Activated naive CD4-positive, alpha-beta T cell (primary cell): ENCODE measurements at places on chromosomes 2 and 18.

DNA sequence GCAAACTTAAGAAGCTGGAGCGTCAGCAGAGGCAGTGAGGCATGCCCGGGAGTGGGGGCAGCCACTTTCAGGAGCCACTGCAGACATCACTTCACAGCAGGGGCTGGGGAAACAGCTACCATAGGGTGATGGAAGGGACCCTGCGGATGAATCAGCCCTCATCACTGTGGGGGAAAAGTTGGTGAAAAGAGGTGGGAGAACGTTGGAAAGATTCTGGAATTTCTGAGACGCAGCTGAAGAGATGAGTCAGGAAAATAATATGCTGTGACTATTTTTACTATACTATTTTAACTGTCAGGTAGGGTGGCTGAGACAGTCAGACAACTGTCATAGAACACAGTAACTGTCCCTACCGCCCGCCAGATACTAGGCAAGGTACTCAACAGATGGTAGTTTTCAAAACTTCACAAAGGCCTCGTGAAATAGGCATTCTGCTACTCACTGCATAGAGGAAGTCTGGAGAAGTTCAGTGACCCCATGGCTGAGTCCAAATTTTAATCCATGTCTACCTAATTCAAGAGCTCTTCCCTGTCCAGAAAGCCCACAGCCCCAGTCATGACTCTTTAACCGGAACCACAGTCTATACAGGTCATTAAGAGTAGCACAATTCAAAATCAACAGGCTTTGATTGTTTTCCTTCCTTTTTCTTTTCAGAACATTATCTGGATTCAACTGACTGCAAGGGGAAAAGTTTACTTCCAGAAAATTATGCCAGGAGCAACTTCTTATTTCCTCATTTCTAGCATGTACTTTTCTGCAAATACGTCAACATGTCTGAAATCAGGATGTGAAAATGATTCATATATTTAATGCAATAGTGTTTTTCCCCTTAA, 39.3 kb upstream of the EPB41L3 start:
- no peak for DNase-seq

- no peak for DNase-seq
Observed at GRCh38 chr2:69159986-69160385, 147.0 kb downstream of the ANTXR1 start.

GRCh38 chr2:140734992-140735391, 1395.8 kb downstream of the LRP1B start:
- no peak for DNase-seq

DNA sequence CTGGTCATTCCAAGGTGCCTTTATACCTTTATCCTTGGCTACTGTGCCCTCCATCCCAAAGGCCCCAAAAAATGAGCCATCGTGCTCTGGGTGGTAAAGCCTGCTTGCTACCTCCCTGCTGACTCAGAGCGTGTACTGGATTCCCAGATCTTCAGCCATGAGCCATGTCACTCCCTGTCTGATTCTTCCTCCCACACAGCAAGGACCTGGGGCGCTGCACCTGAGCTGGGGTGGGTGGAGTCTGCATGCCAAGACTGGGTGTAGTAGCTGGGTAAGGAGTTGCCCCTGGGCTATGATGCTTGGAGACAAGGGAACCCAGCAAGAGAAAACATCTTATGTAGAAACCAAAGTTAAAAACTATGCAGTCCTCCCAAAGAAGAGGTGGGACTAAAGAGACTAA, 37.2 kb upstream of the APCDD1 start:
- no peak for DNase-seq

- no peak for DNase-seq
Observed at GRCh38 chr2:123451542-123451941, 573.5 kb upstream of the CNTNAP5 start.

GRCh38 chr2:204261846-204262245, 283.4 kb upstream of the PARD3B start:
- no peak for DNase-seq

- DNase-seq = no peak
Observed at GRCh38 chr2:140344838-140345237, 1564.6 kb upstream of the NXPH2 start.

DNA sequence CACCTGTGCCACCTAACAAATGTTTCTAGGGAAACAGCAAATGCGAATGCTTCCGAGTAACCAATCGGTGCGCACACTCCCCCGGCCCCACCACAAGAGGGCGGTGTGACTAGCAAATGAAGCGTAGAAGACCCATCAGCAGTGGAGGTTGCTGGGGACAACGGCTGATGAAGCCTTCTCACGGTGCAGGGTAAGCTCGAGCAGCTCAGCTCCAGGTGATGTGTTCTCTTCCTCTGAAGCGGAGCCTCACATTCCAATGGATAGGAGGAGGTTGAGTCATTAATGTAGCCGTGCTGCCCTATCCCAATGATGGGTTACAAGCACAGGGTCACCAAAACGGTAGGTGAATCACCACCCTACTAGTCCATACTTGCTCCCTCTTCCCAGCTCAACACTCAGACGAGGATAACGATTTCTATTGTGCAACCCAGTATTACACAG, 127.6 kb upstream of the TWIST2 start:
- peak; percentile 2 for DNase-seq

DNA sequence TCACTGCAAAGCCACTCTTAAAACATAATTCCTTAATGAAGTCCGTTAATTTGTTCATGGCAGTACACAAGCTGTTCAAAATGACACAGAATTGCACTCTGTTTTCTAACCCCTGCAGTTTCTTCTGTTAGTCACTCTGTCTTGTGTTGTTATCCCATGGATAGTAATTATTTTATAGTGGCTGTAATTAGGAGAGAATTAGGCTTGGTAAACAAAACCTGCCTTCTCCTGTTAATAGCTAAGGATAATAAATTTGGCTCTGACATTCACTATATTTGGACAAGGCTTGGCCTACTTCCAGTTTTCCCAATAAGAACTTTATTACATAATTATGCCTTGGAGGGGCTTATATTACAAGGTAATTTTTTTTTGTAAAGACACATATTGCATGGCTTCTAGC, 330.3 kb upstream of the FIGN start:
- DNase-seq = no peak

DNA sequence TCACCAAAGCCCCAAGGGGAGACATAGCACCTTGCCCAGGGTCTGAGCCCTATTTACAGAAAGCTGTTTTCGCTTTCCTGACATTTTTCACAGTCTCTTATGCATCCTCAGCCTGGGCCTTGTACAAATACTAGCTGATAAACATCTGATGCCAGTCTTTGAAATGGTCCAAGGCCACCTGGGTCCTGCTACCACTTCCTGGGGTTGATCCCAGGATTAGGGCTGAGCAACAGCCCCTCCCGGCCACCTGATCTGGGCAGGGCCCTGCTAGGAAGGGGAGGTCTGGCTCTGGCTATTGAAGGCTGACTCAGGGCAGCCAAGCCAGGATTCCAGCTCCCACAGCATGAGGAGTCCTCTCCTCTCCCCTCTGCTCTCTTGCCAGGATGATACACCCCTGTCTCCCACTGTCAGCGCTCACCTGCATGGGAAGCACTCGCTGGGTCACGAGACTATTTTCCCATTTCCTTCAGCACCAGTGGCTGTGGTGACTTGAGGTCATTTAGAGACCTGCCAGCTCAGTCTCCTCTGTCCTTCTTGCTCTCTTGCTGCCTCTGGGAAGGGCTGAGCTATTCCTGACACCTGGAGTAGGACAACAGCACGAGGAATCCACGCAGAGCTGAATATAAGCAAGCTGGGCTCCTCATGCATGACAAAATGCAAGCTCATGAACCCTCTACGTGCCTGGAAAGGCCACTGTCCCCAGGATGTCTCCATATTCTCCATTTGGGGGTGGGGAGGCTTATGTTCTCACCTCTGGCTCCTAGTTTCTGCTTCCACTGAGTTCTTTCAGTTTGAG, 53.0 kb upstream of the LGALSL start:
- no peak for DNase-seq

DNA sequence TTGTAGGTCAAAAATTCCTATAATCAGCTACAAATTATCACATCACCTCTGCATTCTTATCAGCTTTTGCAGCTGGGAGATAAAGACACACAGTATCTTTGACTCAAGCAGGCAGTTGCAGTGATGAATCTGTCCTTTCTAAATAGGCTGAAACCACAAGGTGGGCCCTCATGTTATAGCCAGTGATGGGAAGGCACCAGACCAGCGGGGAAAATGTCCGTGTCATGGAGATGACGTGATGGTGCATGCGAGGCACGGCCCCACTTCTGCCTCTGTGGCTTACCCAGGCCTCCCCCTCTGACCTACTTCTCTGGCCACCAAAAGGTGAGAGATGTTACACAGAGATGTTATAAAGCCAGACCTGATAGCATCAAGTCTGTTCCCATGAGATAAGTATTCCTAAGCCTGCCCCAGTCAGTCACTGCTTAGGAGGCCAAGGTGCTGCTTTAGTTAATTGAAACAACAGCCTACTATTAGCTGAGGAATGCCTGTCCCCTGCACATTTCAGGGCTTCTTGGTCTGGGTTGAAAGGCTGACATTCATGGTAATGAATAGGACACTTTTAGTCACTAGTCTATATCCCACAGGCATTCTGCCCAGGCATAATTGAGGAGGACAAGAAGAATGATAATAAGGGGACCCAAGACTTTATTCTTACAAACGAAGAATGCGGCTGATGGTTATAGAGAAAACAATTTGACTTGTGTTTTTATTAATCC, 327.9 kb downstream of the LPIN1 start:
- DNase-seq = no peak

DNA sequence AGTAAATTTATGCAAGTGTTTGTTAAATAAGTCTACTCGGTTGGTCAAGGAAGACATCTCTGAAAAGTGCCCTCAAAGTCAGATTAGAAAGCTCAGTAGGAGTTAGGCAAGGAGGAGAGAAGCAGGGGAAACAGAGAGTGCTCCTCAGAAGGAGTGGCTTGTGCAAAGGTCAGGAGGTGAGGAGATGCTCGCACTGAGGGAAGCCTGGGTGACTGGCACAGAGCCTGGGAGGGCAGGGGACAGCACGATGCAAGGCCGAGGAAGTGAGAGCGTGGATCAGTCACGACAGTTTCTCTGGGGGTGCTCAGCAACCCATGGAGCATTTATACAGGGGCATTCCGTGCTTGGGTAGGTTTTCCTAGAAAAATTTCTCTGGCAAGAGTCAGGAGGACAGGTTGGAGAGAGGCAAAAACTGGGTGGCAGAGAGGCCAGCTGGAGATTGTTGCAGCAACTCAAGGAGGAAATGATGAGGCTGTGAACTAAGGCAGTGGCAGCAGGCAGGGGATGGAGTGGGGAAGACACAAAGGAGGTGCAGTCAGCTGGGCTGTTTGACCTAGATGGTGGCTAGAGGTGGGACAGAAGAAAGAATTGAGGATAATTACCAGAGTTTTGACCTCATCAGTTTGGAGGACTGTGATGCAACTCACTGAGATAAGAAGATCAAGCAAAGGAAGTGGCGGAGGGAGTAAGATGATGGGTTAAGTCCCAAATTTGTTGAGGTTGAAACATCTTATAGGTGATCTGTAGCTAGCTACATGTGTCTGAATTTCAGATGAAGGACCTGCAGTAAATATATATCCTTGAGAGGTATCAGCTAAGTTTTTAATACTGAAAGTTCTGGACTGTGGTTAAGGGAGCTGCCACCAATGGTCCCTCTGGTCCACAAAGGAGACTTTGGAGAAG, 52.4 kb downstream of the BCL2 start:
- DNase-seq = no peak

DNA sequence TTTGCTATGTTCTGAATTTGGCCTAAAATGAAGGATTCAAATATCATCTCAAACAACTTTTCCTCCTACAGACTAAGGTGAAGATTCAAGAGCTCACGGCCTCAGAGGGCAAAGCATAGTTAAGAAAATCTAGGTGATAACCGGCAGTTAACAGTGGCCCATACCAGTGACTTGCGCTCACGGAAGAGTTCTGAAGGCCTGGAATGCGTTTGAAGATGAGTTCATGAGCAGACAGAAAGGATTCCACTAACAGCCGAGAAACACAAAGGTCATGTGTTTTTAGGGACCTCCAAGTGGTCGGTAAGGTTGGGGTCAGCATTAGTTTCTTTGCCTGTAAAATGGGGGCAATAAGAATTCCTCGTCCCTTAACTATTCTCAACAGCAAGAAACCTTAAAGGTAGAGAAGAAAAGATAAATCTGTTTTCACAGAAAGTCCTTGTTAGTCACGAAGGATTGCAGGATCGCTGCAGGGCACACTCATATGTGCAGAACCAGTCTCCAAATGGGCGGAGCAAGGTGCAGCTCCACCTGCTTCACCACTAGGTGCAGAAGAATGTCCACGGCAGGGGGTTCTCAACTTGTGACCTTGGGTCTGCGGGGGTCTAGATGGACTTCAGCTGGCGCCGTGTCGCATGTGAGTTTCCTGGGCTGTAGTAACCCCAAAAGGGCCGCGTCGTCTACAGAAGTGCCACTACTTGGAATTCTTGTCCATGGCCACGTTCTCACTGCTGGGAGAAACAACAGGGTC, 708 bp upstream of the RPIA start:
- DNase-seq = peak; percentile 47

DNA sequence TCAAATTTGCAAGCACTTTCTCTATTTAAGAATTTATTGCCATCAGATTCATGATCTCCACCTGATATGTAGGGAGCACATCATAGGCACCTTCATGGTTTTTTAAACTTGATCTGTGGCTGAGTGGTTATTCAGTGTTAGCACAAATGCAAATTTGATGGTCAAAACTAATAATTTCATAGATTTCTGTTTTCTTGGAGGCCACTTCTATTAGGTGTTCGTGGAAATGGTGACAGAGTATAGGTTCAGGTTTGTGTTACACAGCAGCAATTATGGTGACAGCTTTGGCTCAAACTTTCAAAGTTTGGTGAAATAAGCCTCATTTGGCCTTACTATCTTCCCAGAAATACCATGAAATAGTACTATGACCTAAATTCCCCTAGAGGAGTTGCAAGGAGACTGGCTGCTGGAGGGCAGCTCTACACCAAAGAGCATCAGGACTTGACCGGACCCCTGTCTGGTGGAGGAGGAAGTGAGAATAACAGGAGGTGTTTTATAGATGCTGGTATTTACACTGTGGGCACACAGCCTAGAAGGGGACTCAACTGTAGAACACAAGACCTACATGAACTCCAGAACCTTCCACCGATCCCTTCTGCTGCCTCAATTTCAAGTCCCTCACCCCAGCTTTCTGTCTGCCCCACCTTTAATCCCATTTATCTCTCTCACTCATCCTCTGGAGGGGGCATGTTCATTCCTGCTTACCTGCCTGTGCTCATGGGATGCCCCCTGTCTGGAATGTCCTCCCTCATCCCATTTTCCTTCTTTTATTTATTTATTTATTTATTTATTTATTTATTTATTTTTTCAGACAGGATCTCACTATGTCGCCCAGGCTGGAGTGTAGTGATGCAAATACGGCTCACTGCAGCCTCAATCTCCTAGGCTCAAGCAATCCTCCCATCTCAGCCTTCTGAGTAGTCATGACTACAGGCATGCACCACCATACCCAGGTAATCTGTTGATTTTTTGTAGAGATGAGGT, 132.9 kb upstream of the SIX2 start:
- DNase-seq = no peak

DNA sequence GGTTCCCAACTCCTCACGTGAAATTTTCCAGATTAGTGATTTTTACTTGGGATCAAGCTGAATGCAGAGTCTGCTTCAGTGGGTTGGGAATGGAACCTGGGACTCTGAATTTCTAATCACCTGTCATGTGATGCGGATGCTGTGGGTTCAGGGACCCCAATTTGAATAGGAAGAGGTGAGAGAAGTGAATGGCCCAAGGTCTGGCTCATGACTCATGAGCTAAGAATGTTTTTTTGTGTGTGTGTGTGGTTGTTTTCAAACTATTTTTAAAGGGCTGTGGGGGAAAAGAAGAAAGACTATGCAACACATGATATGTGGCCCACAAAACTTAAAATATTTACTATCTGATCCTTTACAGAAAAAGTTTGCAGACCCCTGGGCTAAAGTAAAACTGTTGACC, 108.5 kb upstream of the CYRIA start:
- no peak for DNase-seq

- DNase-seq = no peak
Observed at GRCh38 chr2:3631851-3632659, 25.9 kb upstream of the ALLC start.
